Fibroblast of lung (primary cell): ENCODE measurements at places on chromosomes 16 and 17. TPM values are rescaled to one million over a fixed set of nuclear protein-coding genes. Genes with fewer than 3 reads are reported as not detected.
A peak's percentile ranks its signal among the peaks of the same experiment; 100 is the strongest.

DNA sequence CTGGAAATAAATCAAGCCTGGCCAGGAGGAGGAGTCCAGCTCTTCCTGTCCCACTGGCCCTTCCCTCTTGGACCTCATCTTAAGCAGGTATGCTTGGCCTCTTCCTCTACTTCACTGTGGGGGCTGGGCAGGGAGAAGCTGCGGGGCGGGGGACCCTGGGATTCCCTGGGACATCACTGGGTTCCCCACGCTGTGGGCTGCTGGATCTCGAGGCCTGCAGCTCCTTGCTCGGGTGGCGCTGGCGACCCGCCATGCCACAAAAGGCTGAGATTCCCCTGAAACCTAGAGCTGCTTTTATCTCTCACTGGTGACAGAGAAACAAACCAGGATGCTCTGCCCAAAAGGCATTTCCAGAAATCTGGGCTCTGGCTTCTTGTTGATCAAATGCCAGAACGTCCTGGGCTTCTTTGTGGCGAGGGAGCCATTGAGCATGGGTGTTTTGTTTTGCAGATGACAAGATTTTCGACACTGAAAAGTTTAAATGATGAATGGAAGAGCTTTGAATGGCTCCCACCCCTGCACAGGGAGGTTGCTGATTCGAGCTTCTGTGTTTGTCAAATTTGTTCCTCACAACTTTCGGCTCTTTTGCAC lies 8.6 kb upstream of the PGS1 start:
- no peak for DNase-seq

DNA sequence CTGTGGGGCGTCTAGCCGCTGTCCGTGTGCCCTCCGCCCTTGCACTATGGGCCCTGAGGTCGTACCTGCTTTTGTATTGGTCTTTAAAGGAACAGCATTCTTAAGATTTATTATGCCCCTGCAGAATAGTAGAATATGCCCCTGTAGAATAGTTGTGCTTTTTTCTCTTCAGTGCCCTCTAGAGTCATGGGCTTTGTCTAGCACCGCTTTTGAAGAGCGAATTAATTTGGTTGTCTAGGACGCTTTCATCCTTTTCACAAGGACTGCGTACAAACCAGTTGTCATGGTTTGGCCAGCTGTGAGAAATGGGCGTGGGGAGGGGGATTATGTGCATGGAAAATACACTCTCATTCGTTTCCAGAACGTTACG lies 621 bp downstream of the CEP95 start:
- DNase-seq, result peak; percentile 77

DNA sequence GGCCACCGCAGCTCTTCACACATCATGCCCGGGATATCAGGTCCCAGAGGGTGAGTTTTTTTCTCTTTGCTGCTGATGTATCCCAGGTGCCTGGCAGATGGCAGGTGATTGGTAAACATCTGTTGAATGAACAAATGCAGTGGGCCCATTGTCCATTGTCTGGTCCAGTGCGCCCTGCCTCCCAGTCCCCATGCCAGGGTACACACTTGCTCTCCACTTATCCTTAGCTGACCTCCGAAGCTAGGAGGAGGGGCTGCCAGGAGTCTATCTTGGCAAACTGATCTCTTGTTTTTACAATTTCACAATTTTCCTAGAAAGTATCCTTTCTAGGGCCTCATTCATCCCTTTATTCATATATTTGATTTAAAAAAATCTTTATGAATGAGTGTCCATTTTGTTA lies 196.0 kb downstream of the RAB11FIP4 start:
- DNase-seq, result no peak

GRCh38 chr17:63476854-63477479 lies at the start of gene ACE:
Gene ACE, plus strand, starts transcription at chr17:63477061. Its CDS starts 34 bp downstream, at chr17:63477095.
- DNase-seq, result no peak

DNA sequence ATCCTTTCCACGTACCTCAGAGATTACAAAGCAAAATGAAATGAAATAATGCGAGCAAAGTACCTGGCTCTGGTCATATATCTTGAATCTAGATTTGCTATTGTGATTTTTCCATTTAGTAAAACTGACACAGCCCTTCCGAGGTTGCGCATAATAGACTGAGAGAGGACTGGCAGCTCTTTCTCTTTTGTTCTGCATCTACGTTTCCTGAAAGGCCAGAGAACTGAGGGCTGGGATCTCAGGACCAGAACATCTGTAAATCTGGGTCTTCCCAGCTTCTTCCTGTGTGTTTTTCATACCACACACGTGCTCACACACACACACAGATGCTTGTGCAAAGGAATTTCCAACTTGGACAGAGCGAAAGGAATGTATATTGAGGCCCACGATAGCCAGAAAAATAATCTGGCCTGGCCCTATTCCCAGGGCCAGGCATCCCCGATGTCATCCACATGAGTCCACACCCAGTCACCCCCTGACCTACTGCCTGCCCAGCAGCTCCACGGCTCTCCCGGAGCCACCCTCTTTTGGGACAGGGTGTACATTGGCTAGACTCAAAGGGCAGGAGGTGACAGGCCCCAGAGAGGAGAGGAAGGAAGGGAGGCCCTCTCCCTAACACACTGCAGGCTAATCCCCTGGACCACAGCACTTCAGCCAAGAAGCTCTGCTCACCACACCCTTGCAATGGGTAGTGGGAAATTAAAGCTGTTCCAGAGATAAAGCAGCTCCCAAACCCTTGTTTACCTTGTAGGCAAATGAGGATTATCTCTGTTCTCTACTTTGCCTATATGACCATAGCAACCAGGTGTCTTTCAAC lies 41.8 kb downstream of the NOL11 start:
- DNase-seq, result peak; percentile 78

- no peak for DNase-seq
Observed at GRCh38 chr17:16873174-16874035, 98.5 kb downstream of the TNFRSF13B start.

DNA sequence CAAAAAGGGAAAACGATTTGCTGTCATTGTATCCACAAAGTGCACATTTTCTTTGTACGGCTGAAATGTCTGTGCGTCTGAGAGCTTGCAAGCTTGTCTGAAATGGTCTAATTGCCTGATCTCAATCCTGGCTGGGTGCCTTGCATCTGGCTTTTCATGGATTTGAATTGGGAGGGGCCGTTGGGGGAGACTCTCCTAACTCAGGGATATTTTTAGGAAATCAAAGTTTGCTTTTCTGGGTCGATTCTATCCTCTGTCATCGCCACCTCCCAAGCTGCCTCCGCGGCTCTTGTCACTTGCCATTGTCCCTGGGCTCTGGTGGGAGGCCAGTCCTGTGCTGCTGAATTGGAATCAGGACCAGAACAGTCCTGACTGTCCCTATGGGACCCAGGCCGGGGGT lies 33.3 kb upstream of the MGAT5B start:
- no peak for DNase-seq

GRCh38 chr16:66678337-66678736 lies 18.2 kb downstream of the CMTM4 start:
- DNase-seq, result no peak

DNA sequence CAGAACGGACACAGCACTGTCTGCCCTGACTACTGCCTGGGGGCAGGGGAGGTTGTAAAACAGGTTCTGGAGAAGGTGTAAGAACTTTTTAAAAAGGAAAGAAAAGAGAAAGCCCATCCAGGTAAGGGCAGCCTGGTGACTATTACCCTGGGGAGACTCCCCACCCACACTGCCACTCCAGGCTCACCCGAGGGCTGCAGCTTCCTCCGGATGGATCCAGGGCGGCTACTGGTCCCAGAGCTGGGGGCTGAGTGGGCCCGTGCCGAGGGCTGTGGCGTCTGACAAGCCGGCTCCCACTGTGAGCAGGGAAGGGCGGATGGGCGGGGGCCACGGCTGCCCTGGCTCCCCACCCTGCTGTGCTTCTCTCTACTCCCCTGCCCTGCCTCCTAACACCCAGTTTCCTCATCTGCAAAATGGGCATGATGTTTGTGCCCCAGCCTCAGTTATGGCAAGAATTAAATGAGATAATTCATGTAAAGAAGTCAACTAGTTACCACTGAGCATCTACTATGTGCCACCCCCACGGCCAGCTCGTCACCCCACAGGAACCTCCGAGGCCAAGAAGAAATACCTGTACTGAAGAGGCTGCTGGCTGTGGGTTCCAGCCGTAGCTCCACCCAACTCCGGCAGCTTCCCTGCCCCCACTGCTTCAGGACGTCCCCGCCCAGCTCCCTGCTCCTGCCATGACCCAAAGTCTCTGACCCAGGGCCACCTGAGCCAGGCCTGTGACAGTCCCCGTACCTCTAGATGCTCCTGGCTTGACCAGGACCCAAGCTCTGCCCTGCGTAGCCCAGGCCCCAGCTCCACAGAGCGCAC lies 24.2 kb downstream of the KATNB1 start:
- no peak for DNase-seq

DNA sequence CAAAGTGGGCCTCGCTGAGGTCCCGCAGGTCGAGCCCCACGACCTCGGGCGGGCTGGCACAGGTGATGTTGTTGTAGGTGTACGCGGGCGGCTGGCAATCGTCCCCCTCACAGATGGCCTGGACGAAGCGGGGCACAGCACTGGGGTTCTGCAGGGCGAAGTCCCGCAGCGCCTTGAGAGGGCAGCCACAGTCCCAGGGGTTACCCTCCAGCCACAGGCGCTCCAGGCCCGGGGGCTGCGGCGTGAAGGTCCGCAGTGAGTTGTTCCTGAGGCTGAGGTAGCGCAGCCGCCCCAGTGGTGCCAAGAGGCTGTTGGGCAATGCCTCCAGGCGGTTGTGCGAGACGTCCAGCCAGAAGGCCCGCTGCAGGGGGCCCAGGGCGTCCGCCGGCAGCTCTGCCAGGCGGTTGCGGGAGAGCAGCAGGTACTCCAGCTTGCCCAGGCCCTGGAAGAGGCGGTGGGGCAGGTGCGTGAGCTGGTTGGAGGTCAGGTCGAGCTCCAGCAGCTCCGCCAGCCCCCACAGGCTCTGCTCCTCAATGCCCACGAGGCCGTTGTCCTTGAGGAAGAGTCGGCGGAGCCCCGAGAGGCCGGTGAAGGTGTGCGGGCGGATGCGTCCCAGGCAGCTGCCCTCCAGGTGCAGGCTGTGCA lies 2.8 kb downstream of the IGFALS start:
- no peak for DNase-seq

DNA sequence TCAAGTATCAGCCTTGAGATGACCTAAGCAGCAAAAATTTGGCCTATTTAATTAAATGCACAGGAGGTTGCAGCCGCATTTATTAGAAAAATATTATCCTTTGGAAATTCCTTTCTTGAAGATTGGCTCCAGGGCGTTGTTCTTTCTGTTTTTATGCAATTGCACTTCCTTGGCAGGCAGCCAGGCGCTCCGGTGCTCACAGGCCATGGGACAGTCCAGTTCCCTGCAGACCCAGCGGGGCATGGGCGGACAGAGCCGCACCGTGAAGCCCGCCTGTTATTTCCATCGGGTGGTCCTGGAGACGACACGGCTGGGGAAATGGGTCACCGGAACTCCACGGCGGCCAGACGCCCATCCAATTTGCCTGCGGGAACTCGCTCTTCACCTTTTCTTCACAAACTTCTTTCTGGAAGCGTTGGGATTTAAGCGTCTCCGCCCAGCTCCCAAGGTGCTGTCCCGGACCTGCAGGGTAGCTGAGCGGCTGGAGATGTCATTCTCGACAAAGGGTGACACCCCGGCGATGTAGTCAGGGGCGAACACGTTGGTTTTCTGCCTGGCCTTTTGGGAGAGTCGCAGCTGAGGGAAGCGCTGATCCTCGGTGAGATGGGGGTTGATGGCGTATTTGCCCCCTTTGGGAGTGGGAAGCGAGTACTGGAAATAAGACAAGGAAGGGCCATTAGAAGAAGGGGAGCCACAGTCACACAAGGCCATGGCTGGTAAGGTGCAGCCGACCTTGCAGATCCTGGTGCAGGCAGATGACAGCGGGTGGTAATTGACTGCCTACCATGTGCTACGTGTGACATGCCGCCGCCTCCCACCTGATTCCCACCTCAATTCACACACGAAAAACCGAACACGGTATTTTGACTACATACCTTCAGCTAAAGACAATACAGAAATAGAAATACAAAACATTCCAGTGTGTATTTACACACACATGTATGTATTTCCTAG lies 12.5 kb downstream of the NOB1 start:
- peak; percentile 21 for DNase-seq

GRCh38 chr17:6523330-6523729 lies 33.0 kb downstream of the PITPNM3 start:
- DNase-seq, result peak; percentile 49

DNA sequence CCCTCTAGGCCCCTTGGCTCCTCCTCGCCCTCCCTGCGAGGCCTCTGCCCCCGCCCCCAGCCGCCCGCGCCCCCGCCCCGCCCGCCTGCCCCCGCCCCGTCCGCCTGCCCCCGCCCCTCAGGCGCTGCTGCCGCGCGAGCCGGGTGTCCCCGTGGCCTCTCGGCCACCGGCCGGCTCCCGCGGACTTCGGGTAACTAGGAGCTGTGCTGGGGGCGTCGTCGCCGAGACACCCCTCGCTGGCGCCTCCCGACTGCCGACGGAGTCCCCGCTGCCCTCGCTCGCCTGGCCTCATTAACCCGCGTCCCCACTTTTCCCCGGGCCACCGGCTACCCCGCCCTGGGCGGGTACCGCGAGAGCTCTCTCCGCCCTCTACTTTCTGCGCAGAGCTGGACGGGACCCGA lies at the start of gene TLCD1:
Gene TLCD1 (minus strand): TSS at position 8 of the 401 bp plus-strand sequence. CDS start 136 bp downstream, outside the sequence.
- DNase-seq, result peak; percentile 57

DNA sequence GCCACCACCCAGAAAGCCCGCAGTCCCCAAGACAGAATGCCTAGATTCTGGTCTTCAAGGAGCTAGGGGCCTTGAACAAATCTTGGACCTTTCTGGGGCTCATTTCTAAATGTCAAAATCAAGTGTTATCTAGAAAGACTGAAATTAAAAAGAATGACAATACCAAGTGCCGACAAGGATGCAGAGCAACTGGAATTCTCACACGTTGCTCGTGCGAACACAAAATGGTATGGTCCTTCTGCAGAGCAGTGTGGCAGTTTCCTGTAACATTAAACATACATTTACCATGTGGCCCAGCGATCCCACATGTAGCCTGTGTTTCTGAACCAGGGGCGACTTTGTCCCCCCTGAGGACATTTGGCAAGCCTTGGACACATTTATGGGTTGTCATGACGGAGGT lies 137.9 kb downstream of the GAS7 start:
- DNase-seq, result no peak

GRCh38 chr17:69608808-69609472 lies 194.4 kb downstream of the MAP2K6 start:
- DNase-seq, result peak; percentile 91

GRCh38 chr16:67796099-67796718 lies 10.2 kb downstream of the RANBP10 start:
- no peak for DNase-seq

GRCh38 chr16:79687249-79688130 lies 87.0 kb upstream of the MAF start:
- no peak for DNase-seq

The OR1D5 gene
- total RNA-seq, result not detected in 2 replicates

The KRT39 gene
- total RNA-seq, result 0.26 and 0.33 TPM in 2 replicates

The CCL8 gene
- 0.26 and 0.50 TPM in 2 replicates for total RNA-seq

The CIITA gene
- 0.51 and 0.66 TPM in 2 replicates for total RNA-seq

The IRX6 gene
- total RNA-seq, result not detected in 2 replicates

The P2RX5 gene
- 0.99 and 1.0 TPM in 2 replicates for total RNA-seq

The PTGES3L gene
- total RNA-seq, result 0.17 TPM in 1 of 2 replicates, not detected in the other

The STAT5B gene
- total RNA-seq, result 24.4 and 25.9 TPM in 2 replicates

The MLKL gene
- 4.6 and 5.8 TPM in 2 replicates for total RNA-seq

The G6PC1 gene
- not detected in 2 replicates for total RNA-seq

The LITAFD gene
- not detected in 2 replicates for total RNA-seq

The ABCC11 gene
- total RNA-seq, result under 0.01 and 0.17 TPM in 2 replicates

The CRISPLD2 gene
- 34.9 and 37.0 TPM in 2 replicates for total RNA-seq

The NUDT21 gene
- 64.2 and 69.9 TPM in 2 replicates for total RNA-seq

The TMC8 gene
- total RNA-seq, result not detected in 2 replicates

The KAT7 gene
- total RNA-seq, result 30.3 and 35.5 TPM in 2 replicates
